ENCODE measurements at places on chromosomes 1 and 21.

- no peak for DNase-seq
Observed at GRCh38 chr1:2190491-2190976, 4.0 kb downstream of the FAAP20 start.

- no peak for DNase-seq
Observed at GRCh38 chr1:5447503-5447960, 544.7 kb downstream of the NPHP4 start.

- no peak for DNase-seq
Observed at GRCh38 chr1:230077011-230077410, 10.0 kb downstream of the GALNT2 start.

DNA sequence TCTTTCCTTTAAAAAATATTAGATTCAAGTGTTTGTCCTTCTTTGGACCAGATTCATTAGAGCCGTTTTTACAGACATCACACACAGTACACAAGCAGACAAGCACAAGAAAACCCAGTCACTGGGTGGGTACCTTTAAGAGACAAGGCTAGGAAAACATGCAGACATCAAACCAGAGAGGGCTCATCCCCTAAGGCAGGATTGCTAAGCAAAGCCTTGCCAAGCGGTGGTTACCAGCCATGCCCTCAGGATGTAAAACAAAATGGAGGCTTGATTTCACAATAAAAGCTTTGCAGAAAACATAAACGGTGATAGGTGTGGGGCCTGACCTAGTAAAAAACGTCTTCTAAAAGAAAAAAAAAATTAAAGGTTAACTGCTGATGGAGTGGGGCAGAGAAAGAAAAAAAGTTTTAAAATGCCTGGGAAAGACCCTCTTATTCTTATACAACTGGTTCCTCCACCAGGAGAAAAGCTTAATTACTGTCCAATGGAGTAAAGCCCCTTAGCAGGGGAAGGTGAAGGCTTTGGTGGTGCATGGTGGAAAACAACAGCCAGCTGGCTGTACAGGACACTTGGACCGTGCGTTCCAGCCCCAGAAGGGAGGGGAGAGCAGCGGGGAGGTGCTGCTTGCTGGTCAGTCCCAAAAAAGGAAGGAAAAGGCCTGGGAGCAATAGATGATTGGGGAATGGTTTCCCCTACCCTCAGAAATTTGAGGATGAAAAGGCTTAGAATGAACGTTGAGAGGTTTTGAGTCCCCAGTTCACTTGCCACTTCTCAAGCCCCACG is 30.4 kb upstream of the FMO1 start:
- peak; percentile 65 for DNase-seq

DNA sequence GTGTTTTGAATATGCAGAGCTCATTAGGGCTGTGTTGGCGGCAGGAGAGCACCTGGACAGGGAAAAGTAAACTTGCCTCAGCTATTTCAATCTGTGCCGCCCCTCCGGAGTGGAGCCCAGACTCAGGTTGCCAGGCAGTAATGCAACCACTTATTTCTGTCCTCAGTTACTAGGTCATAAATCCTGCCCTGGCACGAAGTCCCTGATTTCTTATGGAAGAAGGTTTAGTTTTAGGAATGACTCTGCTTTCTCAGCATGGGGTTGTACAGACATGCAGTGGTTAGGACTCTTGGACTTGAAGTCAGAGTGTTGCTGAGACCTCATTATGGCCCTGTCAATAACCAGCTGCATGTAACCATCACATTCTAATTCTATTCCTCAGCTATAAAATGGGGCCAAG is 98.3 kb upstream of the FGGY start:
- peak; percentile 18 for DNase-seq

DNA sequence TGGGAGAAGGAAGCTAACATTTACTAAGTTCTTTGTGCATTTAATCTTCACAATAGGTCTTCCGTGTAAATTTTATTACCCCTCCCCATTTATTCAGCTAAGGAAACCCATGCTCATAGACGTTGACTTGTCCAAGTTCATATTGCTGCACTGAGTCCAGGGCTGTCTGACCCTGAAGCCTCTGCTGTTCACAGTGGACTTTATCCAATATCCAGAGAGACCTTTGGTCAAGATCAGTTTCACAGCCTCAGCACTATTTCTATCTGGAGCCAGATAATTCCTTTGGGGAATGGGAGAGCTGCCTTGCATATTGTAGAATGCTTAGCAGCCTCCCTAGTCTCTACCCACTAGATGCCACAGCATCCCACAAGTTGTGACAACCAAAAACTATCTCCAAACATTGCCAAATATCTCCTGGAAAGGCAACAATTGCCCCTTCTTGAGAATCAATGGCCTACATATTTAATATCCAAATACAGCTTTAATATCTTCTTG is 26.4 kb downstream of the ILDR2 start:
- no peak for DNase-seq

GRCh38 chr1:41623736-41624135 is 139.3 kb upstream of the EDN2 start:
- DNase-seq, result no peak

DNA sequence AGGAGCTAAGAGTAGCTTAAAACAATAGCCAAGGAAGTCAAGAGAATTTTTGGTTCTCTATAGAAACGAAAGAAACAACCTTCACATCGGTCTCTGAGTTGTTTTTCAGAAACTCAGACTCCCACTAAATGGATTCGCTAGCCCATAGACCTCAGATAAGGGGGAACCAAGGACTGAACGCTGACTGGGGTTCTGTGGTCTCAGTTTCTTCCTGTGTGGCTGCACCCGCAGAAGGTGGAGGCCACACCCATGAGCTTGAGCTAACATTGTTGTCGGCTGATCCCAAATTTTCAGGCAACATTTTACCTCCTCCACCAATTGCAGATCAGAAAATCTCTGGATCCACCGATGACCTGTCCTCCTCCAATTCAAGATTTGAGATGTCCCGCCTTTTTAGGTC is 456.1 kb downstream of the AJAP1 start:
- no peak for DNase-seq
